Heart right ventricle (tissue), 16 donors: ENCODE measurements at places on chromosomes 7 and 10. TPM values are rescaled to one million over a fixed set of nuclear protein-coding genes. Genes with fewer than 3 reads are reported as not detected.

- DNase-seq, result no peak
Observed at GRCh38 chr10:102418622-102419268, at the start of gene PSD. PSD (minus strand) TSS chr10:102418785; CDS start chr10:102417038, 1,747 bp downstream.

DNA sequence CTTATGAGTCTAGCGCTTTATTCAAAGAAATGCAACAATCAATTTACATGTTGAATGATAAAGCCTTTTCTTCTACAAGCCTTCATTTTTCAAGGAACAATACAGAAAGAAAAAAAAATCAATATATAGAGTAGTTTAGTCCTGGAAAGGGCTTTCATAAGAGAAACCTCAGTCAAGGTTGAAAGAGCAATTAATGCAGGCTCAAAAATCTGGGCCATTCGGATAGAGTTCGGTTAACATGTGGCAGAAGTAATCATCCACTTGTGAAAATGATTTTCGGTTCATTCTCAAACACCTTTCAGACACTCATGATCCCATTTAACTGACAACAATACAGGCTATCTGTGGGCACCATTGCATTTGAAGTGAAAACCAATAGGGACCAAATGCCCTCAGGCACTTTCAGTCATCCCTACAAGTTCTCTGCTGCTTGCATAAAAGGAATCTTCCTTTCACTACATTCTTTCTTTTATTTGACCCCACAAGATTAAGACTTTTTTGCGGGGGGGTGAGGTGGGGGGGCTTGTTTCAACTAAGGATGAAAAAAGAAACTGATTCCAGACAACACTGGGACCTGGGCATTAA is 177.9 kb downstream of the RNF133 start:
- no peak for DNase-seq

DNA sequence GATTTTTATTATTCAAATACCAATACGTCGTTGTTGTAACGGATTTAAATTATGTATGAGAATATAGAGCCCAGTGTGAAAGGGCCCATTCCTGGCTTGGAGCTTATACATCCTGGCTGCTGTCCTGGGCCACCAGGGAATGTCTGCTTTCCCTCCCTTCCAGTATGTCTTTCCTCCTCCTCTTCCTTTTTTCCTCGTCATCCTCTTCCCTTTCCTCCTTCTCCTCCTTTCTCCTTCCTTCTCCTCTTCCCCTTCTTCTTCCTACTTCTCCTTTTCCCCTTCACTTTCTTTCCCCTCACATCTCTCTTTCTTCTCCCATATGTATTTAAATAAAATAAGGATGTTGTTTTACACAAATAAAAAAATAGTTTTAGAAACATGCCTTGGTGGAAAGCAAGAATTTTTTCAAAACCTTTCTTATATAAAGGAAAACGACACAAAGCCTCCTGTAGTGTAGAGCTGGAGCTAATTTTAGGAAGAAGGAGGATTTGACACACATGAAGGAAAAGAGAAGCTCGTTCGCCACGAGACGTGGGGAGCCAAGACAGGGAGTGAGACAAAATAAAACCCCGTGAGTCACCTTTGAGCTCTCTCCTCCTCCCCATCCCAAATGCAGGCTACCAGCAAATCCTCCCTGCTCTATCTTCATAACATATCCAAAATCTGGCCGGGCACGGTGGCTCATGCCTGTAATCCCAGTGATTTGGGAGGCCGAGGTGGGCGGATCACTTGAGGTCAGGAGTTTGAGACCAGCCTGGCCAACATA is 301.1 kb upstream of the LYZL1 start:
- no peak for DNase-seq

- no peak for DNase-seq
Observed at GRCh38 chr7:151550656-151551286, 31.1 kb upstream of the RHEB start.

DNA sequence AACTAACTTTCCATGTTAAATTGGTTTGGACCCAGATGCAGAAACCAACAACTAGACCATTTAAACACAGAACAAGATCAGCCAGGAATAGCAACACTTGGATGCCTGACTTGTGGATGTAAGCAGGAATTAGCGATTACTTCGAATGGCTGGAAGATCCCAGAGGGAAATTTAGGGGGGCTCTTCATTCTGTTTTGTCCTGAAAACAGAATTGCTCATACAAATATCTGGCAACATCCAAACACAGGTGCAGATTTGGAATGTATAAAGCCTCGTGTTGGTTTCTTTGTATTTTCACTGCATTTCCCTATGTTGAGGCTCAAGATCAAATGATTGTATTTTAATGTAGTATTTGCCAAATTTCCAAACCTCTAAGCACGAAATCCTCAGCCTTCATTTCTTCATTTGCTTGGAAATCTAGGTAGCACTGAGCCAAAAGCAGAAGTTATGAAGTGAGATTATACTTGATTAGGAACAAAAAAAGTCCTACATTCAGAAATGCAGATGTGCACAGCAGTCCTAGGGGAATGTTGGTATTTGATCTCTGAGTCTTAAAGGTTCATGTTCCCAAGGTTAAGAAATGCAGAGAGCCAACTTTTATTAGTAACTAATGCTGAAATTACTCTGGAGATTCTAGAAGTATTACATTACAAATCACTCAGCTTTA is 248.7 kb upstream of the TCF7L2 start:
- no peak for DNase-seq

GRCh38 chr10:125003901-125004467 is 62.1 kb downstream of the ZRANB1 start:
- peak; percentile 3 for DNase-seq

DNA sequence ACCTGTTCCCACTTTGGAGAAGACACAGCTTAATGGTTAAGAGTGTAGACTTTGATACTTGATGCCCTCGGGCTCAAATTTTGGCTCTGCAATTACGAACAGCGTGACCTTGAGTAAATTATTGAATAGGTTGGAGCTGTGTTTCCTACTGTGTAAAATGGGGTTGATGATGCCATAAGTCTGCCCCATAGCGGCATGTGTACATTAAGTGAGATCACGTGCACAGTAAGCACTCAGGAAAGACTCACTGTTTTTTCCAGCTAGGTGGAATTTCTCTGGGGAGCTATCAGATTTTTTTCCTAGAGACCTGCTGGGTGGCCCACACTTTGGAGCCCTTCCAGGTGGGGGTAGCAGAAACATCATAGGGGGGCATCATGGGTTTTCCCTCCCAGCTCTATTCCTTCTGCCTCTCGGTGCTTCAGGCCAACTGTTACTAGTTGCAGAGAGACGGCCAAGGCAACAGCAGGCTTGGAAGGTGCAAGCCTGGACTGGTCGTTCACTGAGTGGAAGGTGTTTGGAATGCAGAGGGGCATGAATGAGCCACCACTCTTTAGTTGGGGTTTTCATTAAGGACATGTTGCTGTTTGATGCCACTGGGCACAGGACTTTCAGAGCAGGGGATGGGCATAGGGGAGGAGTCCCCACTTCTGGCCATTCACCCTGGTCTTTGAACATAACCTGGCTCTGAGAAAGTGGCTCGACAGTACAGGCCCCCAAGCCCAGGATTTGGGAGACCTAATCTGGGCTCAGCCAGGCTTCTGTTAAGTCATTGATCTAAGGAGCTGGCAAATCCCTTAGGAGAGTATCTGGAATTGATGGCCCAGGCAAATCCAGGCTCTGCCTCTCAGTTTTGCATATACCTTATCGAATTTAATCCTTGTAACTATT is 64.0 kb downstream of the SYPL1 start:
- DNase-seq, result no peak

Gene TBXAS1
- total RNA-seq, result 7.2 TPM
